A549 treated with dexamethasone at 1 μM for 4 hours (cell line): ENCODE measurements at places on chromosomes 13 and 19. TPM values are rescaled to one million over a fixed set of nuclear protein-coding genes. Genes with fewer than 3 reads are reported as not detected.

The FLT3 gene
- total RNA-seq: not detected in 5 replicates

The ZNF600 gene
- total RNA-seq: 0.09 to 0.59 TPM (median 0.18 TPM) in 5 replicates

The SOX1 gene
- not detected in 5 replicates for total RNA-seq

The F2RL3 gene
- not detected in 5 replicates for total RNA-seq

The USP12 gene
- 15.4 to 19.7 TPM (median 17.2 TPM) in 5 replicates for total RNA-seq

The C19orf81 gene
- total RNA-seq: 5.2 to 7.6 TPM (median 6.2 TPM) in 5 replicates

The TPTE2 gene
- not detected in 5 replicates for total RNA-seq

The SGCG gene
- not detected in 5 replicates for total RNA-seq

The ZNF471 gene
- 0.06 to 0.29 TPM (median 0.06 TPM) in 5 replicates for total RNA-seq

The TUBB4A gene
- total RNA-seq: 5.5 to 8.4 TPM (median 8.1 TPM) in 5 replicates

The TMC4 gene
- total RNA-seq: 0.52 to 1.0 TPM (median 0.94 TPM) in 5 replicates

The IGFLR1 gene
- total RNA-seq: 9.6 to 14.5 TPM (median 11.2 TPM) in 5 replicates

The SLC25A42 gene
- 0.56 to 0.99 TPM (median 0.92 TPM) in 5 replicates for total RNA-seq

The ADGRE3 gene
- total RNA-seq: not detected in 5 replicates

The SIGLEC8 gene
- not detected in 5 replicates for total RNA-seq

The CD79A gene
- total RNA-seq: 0.92 to 1.2 TPM (median 1.0 TPM) in 5 replicates
